Progenitor cell of endocrine pancreas (in vitro differentiated cells): ENCODE measurements at places on chromosomes 2 and 18.

- DNase-seq = no peak
- H3K27me3 ChIP-seq = peaks cover 42% of the 10 kb centered on the region
- no peak overlapping the region for H3K4me3 ChIP-seq
- H3K4me1 ChIP-seq = no peaks in the 10 kb centered on the region
- no peak overlapping the region for H3K27ac ChIP-seq
- H3K36me3 ChIP-seq = no peaks in the 10 kb centered on the region
These were observed 40.5 kb upstream of the POLE4 start for GRCh38 chr2:74917702-74918619.

GRCh38 chr2:219323434-219323833 lies 9.1 kb downstream of the RESP18 start:
- peaks cover 1% of the 10 kb centered on the region for H3K4me1 ChIP-seq
- no peak overlapping the region for H3K27ac ChIP-seq
- peaks cover 52% of the 10 kb centered on the region for H3K27me3 ChIP-seq
- H3K36me3 ChIP-seq = no peaks in the 10 kb centered on the region
- no peak for DNase-seq

GRCh38 chr2:181430406-181431118 lies 26.6 kb upstream of the ITGA4 start:
- H3K27me3 ChIP-seq = no peaks in the 10 kb centered on the region
- H3K4me3 ChIP-seq = no peak overlapping the region
- H3K27ac ChIP-seq = no peak overlapping the region
- H3K36me3 ChIP-seq = no peaks in the 10 kb centered on the region
- H3K4me1 ChIP-seq = peaks cover 6% of the 10 kb centered on the region

DNA sequence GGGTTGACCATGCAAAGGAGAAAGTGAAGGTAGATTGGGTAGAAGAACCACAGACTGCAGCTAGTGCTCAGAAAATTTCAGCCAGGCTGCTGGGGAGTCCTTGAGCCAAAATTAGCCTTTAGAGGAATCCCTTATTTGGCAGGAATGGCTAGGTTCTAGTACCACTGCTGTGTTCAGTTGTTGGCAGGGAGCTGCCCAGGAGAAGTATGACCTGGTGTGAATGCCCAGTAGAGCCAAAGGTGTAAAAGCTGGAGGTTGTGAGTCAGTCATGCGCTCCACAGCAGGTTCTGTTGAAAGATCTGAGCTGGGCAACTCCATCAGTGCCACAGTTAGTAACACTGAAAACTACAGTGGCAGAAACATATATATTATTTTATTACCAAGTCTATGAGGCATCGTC lies 36.4 kb upstream of the TBR1 start:
- DNase-seq = no peak
- H3K36me3 ChIP-seq = no peaks in the 10 kb centered on the region
- no peaks in the 10 kb centered on the region for H3K4me1 ChIP-seq
- H3K4me3 ChIP-seq = no peak overlapping the region

DNA sequence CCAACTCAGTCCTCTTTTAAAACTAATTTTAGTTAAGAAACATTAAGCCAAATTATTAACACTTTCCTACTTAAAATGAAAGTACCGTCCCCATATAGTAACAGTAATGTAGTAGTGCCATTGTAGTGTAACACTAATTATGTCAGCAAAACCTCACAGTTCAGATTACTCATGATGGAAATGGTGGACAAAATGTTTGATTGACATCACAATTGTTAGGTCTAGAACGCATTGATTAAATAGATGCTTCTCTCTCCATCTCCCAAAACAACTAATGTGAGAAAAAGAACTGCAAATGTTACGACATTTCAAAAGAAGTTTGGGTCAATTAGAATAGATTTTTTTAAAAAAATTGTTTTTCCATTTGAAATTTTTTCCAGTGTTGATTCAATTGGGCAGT lies 1.2 kb upstream of the ATF2 start:
- no peak for DNase-seq
- peaks cover 1% of the 10 kb centered on the region for H3K36me3 ChIP-seq
- peaks cover 14% of the 10 kb centered on the region for H3K4me1 ChIP-seq

DNA sequence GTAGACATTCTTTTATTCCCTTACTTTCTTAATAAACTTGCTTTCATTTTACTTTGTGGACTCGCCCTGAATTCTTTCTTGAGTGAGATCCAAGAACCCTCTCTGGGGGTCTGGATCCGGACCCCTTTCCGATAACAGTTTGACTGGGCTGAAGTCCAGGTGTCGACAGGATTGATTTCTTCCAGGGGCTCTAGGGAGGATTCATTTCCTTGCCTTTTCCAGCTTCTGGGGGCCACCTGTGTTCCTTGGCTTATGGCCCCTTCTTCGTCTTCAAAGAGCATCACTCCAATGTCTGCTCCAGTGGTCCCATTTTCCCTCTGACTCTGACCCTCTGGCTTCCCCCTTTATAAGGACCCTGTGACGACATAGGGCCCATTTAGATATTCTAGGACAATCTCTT lies 67.5 kb downstream of the COPS8 start:
- H3K4me3 ChIP-seq = no peak overlapping the region
- peaks cover 17% of the 10 kb centered on the region for H3K27me3 ChIP-seq
- no peak overlapping the region for H3K27ac ChIP-seq
- H3K36me3 ChIP-seq = no peaks in the 10 kb centered on the region
- no peak for DNase-seq

GRCh38 chr2:127655209-127656073 lies 9.5 kb downstream of the GPR17 start:
- H3K4me3 ChIP-seq = no peak overlapping the region
- no peak overlapping the region for H3K27ac ChIP-seq
- H3K4me1 ChIP-seq = no peaks in the 10 kb centered on the region

- H3K4me1 ChIP-seq = peaks cover 12% of the 10 kb centered on the region
- H3K4me3 ChIP-seq = no peak overlapping the region
- H3K27ac ChIP-seq = no peak overlapping the region
- H3K36me3 ChIP-seq = no peaks in the 10 kb centered on the region
These were observed 231.8 kb upstream of the PXDN start for GRCh38 chr2:1976112-1976511.

DNA sequence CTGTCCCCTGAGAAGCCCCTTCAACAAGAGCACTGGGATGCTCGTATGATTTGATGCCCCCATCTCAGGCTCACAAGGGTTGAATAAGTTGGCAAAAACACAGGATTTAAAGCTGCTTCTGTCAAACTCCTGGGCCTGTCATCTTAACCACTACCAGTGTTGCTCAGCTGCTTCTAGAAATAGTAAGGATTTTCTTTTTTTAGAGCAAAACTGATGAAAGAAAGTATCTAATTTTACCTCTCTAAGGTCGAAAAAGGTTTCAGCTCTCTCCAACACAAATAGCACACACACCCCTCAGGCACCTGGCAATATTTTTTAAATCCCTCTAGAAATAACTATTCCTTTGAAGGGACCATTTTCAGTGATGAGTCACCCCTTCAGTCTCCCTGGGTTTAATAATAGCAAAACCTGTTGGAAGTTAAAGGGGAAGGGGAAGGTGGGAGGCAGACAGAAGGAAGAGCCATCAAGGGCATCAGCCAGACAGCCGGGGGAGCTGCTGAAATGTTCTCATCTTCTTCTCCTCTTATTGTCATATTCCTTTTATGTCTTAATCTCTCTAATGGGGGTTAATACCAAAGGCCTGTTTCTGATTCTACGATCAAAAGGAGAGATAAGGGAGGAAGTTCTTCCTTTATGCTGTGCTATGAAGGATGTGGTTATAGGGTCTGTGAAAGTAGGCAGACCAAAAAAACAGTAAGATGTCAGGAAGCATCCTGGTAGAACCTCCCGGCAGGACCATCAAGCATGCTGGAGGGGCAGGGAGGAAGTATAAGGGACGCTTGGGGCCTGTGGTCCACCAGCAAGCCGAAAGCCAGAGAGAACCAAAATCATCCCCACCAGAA lies 31.9 kb upstream of the SLC35G4 start:
- no peaks in the 10 kb centered on the region for H3K4me1 ChIP-seq
- peak overlapping the region; percentile 41 for H3K27ac ChIP-seq
- H3K4me3 ChIP-seq = no peak overlapping the region
- no peak for DNase-seq

- no peaks in the 10 kb centered on the region for H3K27me3 ChIP-seq
- H3K27ac ChIP-seq = no peak overlapping the region
- peaks cover 2% of the 10 kb centered on the region for H3K4me1 ChIP-seq
- no peak for DNase-seq
- no peak overlapping the region for H3K4me3 ChIP-seq
These were observed 708.7 kb upstream of the LRATD1 start for GRCh38 chr2:13923823-13924222.

DNA sequence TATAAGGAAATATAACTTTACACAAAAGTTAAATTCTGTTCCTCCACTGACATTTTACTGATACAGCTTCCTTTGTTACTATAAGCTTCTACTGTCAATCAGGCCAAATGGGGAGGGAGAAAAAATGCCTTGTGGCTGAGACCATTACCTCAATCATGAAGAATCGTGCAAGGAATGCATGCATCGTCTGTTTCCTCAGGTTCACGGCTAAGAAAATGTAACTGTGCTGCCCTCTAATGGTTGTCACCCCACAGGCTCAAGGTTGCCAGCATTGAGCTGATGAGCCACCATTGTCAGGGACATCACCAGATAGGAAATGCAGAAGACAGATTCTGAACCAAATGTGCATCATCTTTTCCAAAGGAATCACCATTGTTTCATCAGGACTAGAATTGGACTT lies 426.9 kb downstream of the CDH2 start:
- no peaks in the 10 kb centered on the region for H3K27me3 ChIP-seq
- peaks cover 3% of the 10 kb centered on the region for H3K4me1 ChIP-seq
- H3K4me3 ChIP-seq = no peak overlapping the region

DNA sequence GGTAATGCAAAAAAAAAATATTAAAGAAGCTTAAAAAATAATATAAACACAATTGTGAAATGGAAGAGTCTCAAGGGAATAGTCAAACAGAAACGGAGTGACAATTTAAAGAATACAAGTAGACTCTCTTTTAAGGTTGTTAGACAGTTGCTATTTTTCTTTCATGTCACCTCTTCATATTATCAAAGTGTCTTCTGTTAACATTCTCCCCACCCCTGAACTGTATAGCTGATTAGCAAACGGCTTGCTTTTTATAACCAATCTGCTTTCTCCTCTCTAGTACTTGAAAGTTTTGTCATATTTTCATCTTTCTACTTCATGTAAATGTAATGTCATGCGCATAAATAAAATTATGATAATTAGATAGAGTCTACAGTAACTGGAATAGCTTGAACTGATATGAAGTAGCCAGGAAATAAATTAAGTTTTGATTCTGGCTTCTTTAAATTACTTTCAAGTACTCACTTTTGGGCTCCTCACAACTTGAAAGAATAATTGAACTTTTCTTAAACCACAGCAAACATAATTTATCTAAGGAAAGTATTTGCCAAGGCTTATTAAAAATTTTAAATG lies 37.0 kb downstream of the BARD1 start:
- H3K27me3 ChIP-seq = no peaks in the 10 kb centered on the region
- H3K4me1 ChIP-seq = no peaks in the 10 kb centered on the region

DNA sequence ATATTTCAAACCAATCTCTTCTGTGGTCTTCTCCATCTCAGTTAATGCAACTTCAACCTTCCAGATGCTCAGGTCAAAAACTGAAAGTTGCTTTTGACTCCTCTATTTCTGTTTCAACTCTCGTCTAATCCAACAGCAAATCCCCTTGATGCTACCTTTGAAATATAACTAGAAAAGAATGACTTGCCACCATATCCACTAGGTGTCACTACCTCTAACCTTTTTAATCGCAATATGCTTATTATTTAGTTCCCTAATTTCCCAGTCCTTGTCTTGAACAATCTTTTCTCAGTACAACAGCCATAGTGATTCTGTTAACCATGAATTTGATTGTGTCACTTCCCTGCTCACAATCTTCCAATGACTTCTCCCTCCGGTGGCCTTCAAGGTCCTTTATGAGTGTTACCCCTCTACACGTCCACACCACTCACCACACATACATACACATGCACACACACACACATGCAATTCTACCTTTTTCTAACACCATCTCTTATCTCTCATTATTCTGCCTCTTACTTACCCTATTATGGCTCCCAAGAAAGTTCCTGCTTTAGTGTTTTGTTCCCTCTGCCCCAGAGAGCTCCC lies 245.5 kb upstream of the KCNJ3 start:
- H3K4me1 ChIP-seq = peaks cover 19% of the 10 kb centered on the region
- no peaks in the 10 kb centered on the region for H3K27me3 ChIP-seq
- no peak overlapping the region for H3K27ac ChIP-seq
- no peak for DNase-seq
- H3K36me3 ChIP-seq = no peaks in the 10 kb centered on the region

GRCh38 chr18:49645841-49646351 lies 84.0 kb downstream of the LIPG start:
- H3K27ac ChIP-seq = no peak overlapping the region
- peaks cover 8% of the 10 kb centered on the region for H3K27me3 ChIP-seq
- DNase-seq = no peak
- peaks cover 21% of the 10 kb centered on the region for H3K4me1 ChIP-seq

DNA sequence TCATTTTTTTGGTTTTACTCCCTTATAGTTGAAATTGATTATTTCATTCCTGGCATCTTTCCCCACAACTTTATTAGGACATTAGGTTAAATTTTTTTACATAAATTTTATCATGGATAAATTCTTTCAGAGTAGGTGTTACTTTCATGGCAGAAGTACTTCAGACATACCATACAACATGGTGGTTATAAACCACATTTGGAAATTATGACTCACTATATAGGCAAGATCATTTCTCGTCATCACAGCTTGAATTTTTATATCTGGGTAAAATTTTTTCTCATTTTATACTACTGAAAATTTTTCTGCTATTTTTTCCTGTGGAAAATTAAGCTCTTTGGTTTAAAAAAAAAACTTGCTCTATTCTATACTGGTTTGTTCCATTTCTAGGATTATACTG lies 111.9 kb upstream of the COL5A2 start:
- no peak for DNase-seq
- no peak overlapping the region for H3K27ac ChIP-seq
- H3K4me3 ChIP-seq = no peak overlapping the region

GRCh38 chr2:235263205-235264120 lies 230.4 kb upstream of the AGAP1 start:
- H3K36me3 ChIP-seq = no peaks in the 10 kb centered on the region
- peaks cover 37% of the 10 kb centered on the region for H3K27me3 ChIP-seq
- peak overlapping the region; percentile 20 for H3K4me3 ChIP-seq
- DNase-seq = no peak
- no peak overlapping the region for H3K27ac ChIP-seq

GRCh38 chr2:80363330-80363729 lies 58.8 kb upstream of the LRRTM1 start:
- H3K27ac ChIP-seq = no peak overlapping the region
- H3K36me3 ChIP-seq = no peaks in the 10 kb centered on the region
- peaks cover 22% of the 10 kb centered on the region for H3K4me1 ChIP-seq
- H3K27me3 ChIP-seq = peaks cover 6% of the 10 kb centered on the region
